Left colon (tissue), 2 donors: ENCODE measurements at places on chromosomes 2 and 18. TPM values are rescaled to one million over a fixed set of nuclear protein-coding genes. Genes with fewer than 3 reads are reported as not detected.

DNA sequence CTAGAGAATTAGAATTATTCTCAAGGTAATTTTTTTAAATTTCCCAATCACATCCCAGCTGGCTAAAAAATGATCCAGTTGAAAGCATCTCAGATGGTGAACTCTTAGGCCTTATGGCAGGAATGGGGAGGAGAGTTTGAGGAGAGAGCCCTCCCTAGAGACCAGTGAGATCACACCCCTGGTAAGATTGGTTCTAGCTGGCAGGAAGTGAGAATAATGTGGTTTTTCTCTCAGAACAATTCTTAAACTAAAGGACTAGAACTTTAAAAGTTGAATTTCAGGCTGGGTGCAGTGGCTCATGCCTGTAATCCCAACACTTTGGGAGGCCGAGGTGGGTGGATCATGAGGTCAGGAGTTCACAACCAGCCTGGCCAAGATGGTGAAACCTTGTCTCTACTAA, 120.2 kb downstream of the MYO3B start:
- no peak for DNase-seq

GRCh38 chr2:205704127-205704741, 21.9 kb downstream of the NRP2 start:
- DNase-seq, result no peak

- DNase-seq, result no peak
Measured at GRCh38 chr18:69897397-69898108, 50.1 kb downstream of the CD226 start.

Gene LDAH
- 19.5 TPM for total RNA-seq

GRCh38 chr2:8193146-8193545, 488.7 kb upstream of the ID2 start:
- no peak for DNase-seq

DNA sequence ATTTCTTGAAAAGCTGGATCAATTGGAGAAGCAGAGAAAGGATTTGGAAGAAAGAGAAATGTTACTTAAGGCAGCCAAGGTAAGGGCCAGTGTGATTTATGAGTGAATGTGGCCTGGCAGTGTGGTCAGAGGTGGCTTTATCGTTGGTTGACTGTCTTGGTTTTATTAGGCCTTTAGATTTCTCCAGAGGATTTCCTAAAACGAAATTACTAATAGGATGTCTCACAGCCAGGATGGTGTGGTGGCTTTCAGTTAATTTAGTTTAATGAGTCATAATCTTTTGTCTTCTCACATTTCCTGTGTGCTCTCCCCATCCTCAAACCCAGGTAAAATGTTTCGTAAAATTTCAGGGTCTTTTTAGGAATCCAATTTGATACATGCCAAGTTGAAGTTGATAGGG, 100.8 kb downstream of the TAF4B start:
- DNase-seq, result no peak

- peak; percentile 48 for DNase-seq
Measured at GRCh38 chr18:61892683-61893308, at the start of gene RNF152. TSS of gene RNF152 (minus strand) at chr18:61893007. CDS start at chr18:61816463, 76,544 bp downstream.

Gene PLEKHH2
- total RNA-seq, result 8.3 TPM

Gene TXNDC2
- total RNA-seq, result not detected

- DNase-seq, result no peak
Measured at GRCh38 chr2:24175631-24176187, 856 bp downstream of the FAM228A start.

Gene SLC23A3
- total RNA-seq, result 5.1 TPM
